RWPE2 (cell line): ENCODE measurements at places on chromosomes 7 and 10.

DNA sequence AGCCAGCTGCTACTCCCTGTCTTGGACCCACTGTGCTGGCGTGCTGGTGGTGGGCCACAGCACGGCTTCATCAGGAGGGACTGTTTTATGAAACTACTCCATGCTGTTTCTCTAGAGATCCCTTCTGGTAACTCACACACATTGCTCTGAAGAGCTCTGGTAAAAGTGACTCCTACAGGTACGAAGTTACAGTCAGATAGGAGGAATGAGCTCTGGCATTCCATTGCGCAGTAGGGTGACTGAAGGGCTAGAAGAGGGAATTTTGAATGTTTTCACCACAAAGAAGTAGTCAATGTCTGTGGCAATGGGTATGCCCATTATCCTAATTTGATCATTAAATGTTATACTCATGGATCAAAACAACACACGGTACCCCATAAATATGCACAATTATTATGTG, 609 bp downstream of the MAT1A start:
- no peak for DNase-seq

DNA sequence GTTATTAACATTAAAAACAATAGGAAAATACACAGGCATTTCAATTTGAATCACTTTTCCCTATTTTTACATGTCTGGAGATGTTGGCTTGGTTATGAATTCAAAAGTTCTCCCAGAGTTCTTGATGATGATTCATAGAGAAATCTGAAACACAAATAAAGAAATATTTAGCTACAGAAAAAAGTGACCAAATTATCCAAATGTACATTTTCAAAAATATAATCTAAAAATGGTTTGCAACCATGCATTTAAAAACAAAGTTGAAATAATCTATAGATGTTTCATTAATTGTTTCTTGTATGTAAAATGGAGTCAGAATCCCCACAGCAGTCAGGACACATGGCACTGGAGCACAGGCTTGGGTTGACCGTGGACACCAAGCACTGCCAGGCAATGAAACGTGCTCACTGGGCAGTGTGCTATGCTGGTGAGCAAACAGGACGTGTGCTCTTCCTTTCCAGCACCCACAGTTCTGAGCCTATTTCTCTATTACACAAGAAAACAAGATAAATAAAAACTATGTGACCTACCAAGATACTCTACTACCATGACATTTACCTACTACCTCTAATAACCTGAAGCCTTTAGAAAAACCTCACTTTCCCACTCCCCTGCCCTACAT, 44.1 kb upstream of the PTPRN2 start:
- no peak for DNase-seq

DNA sequence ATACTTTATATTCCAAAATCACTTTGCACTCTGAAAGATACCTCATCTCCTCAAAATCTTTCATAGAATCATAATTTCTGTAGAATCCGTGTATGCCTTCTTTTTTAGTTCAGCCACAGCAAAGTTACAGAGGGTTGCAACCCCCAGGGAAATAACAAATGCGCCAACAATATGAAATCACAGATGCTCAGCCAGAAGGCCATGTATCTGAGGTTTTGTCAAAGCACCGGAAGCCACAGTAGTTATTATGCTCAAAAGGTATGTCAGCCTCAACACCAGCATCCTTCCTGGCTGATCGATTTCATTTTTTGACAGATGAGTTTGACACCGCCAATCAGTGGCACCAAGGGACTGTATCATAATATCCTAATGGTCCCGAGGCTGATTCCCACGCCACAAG, 204.1 kb downstream of the KCNMA1 start:
- DNase-seq, result no peak

DNA sequence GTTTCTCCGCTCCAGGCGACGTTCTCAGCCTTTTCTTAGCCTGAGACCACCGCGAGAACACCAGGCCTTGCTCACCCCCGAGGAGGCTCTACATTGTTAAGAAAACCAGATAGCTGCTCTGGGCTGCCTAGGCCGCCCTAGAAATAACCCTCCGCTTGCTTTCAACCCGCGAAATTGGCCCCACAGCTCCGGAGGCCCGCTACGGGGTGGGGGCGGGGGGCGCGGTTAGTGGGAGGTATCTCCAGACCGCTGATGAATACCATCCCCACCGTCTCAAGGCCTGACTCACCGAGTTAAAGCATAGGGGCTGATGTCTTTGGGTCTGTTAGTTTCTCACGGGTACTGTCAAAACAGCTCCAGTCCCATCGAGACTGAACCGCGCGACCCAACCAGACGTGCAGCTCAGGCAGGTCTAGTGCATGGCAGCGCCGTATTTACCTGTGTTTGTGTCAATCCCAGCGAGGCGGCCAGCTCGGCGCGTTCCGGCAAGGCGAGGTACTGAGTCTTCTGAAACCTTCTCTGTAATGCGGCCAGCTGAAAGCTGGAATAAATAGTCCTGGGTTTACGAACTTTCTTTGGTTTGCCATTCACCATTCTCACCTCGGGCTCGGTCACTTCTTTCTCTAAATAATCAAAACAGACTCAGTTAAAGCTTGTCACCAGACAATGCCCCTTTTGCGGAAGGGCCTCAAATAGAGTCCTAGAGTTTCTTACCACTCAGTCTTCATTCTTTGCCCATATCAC, 2.7 kb downstream of the DLX5 start:
- DNase-seq, result no peak

DNA sequence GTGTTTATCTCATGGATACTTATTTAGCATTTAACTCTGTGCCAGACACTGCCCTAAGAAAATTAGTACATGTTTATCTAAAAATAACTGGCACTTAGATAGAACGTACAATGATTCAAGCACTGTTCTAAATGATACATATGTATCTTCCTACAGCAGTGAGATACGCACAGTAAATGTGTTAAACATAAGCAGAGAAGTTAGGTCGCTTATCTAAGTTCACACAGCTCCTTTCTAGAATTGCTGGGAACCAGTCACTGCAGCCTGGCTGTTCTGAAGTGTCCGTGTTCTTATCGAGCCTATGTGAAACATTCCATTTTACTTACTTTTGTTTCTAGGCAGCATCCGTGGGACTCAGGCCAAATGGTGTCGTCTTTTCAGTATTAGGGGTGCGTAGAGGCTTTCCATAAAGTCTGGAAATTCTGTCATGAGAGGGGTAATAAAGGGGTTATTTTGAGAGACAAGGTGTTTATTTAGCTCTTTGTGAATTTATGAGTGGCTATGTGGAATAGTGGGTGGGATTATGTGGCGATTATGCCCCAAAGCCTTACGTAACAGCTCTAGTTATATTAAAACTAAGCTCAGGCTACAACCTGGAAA, 186.9 kb downstream of the SND1 start:
- DNase-seq, result no peak

DNA sequence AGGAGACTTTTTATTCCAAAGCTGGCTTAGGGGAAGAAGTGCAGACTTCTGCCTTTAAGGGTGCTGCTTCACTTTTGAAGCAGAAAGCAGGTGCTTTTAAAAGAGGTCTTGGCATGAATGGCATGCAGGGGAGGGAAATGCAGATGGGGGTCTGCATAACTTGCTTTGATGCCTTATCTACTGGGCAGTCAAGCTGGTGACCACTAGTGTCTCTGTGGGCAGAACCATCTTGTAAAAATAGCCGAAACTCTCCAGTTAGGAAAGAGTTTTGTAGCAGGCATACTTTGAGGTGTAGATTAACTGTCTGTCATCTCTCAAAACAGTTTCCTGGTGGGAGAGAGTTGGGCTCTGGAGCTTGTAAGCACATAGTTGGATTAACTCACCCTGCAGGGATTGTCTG, 9.9 kb upstream of the CTNNA3 start:
- DNase-seq, result no peak
